ENCODE measurements at places on chromosomes 2 and 18.

DNA sequence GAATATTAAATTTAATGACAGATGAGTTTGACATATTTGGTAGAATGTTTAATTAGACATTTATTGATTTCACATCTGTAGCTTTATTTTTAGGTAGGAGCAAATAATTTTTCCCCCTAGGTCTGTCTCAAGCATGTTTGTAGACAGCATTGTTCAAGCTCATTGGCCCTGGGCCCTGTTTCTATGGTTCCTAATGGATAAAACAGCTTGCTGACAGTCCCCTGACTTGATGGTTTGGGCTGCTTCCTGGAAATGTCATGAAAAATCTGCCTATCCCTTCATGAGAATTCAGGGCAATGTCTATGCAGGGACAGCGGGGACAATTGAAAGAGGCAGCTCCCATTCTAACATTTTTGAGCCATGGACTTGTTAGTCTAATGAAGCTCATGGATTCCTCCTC is 14.6 kb upstream of the MEP1B start:
- no peak for DNase-seq

GRCh38 chr2:24756789-24757188 is 36.4 kb downstream of the PTRHD1 start:
- no peak for DNase-seq

DNA sequence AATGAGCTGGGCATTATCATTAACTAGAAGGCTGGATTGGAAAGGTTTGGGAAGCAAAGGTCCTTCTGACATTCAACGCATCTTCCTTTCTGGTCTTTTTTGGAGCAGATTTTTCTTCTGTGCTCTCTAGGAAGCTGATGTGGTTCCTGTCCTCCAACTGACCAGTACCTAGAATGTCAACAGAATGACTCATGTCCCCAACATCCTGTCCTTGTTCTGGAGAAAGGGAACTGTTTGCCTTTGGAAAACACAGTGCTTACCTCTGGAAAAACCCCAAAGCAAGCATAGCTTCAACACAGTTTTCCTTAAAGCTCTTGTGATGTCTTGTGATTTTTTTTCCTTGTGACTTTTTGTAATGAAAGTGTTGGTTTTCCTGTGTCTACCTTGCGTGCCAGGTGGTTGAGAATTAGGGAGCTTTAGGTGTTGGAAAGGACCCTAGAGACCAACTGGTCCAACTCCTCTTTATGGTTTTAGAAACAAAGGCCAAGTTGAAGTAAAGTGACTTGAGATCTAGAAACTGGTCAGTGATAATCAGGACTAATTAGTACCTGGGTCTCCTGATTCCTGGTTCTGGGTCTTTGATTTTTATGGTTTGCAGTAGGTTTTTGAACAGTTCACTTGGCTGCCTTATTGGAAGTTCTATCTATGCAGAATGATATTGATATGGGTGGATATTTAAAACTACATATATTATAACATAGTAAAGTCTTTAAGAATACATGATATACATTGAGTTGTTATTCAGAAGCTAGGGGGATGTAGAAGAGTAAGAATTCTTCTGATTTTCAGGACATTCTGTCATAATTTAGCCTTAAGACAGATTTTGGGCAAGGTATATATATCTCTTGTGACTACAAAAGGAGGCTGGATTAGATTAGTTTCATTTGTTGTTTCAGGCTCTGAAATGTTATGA is 70.5 kb downstream of the FMNL2 start:
- DNase-seq, result no peak

DNA sequence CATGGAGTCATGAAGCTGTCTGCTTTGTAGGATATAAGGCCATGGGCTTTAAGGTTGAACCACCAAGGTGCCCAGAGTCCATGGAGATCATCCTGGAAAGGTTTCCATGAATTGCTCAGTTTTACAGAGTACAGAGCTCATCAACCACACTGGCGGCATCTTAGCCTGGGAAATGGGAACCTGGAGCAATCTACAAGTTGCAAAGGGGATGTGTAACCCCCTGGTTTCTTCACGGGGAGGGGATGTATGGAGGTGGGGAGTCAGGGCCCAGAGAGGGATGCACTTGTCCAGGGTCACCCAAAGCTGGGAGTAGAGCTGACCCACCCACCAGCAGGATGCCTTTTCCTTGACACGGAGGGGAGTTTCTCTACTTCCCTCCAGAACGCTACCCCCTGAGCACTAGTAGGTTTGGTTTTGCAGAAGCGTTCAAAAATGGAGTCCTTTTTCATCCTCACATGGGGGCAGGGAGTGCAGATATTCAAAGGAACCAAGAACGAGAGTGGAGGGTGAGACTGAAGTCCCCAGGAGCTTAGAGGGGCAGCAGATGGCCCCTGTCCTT is 7.2 kb downstream of the TMEM37 start:
- DNase-seq, result no peak
